Adrenal gland (tissue), 19 donors: ENCODE measurements at places on chromosomes 12 and 14. TPM values are rescaled to one million over a fixed set of nuclear protein-coding genes. Genes with fewer than 3 reads are reported as not detected.
A peak's percentile ranks its signal among the peaks of the same experiment; 100 is the strongest.

The NAV3 gene
- 19.1 TPM for total RNA-seq

The RAD51B gene
- total RNA-seq = 11.1 TPM

The LRP1-AS gene
- not detected for total RNA-seq

The IL23A gene
- not detected for total RNA-seq

- H3K36me3 ChIP-seq = no peaks in the 10 kb centered on the region
- no peak for DNase-seq
- H3K4me3 ChIP-seq = no peak overlapping the region
- H3K27ac ChIP-seq = no peak overlapping the region
- no peaks in the 10 kb centered on the region for H3K27me3 ChIP-seq
These were observed 287.5 kb downstream of the GALC start for GRCh38 chr14:87705439-87705896.

DNA sequence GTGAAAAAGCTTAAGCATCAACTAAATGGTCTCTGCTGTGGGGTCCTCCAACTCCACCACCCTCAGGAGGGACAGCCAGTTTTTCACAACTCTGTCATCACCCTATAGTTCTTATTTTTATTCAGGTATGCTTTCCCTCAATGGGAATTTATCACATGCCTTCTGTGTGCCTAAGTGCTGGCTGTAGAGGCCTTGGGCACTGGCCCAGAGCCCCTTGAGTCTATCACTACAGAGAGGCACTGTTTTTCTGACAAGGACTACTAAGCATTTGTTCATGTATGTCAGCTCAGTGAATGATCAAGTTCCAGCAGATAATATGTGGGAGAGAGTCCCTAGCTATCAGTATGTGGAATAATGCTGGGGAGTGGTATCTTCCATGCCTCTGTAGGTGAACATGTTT lies 463.9 kb downstream of the NPAS3 start:
- no peaks in the 10 kb centered on the region for H3K27me3 ChIP-seq
- no peak overlapping the region for H3K27ac ChIP-seq
- no peak overlapping the region for H3K4me3 ChIP-seq
- H3K4me1 ChIP-seq = no peaks in the 10 kb centered on the region
- DNase-seq = no peak

- peak; percentile 65 for DNase-seq
- peaks cover 28% of the 10 kb centered on the region for H3K4me1 ChIP-seq
- no peaks in the 10 kb centered on the region for H3K27me3 ChIP-seq
- H3K27ac ChIP-seq = peak overlapping the region; percentile 84
These were observed 505 bp downstream of the RASSF3 start for GRCh38 chr12:64610660-64611340.

- H3K4me3 ChIP-seq = no peak overlapping the region
- DNase-seq = no peak
- no peaks in the 10 kb centered on the region for H3K36me3 ChIP-seq
These were observed 215.4 kb downstream of the PELI2 start for GRCh38 chr14:56333359-56334292.

DNA sequence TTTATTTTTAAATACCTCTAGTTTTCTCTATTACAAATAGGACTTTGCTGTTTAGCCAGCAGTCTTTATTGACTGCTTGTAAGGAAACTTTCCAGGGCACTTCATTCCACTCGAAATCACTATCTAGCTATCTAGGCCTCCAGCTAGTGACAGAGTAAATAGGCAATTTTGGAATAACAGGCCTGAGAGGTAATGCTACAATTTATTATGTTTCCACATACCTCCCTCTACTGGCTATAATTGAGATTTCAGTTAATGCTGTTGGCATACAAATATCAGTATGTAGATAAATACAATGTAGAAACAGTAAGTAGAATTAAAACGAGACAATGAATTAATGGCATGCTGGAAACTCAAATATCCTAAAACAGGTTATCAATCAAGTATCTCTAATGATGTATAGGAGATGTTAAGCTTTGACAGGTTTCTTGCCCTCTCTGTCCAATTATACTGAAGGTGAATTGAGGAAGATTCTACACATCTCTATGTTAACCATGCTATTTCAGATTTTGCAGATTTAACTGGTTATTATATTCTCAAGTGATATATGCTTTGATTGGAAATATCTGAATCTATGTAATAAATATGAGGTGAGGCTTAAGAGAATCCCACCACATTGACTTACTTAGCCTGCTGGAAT lies 7.2 kb downstream of the DTD2 start:
- H3K4me1 ChIP-seq = peaks cover 14% of the 10 kb centered on the region
- H3K36me3 ChIP-seq = no peaks in the 10 kb centered on the region
- no peak for DNase-seq
- no peak overlapping the region for H3K4me3 ChIP-seq

GRCh38 chr14:53412819-53413675 lies 259.9 kb upstream of the DDHD1 start:
- no peaks in the 10 kb centered on the region for H3K27me3 ChIP-seq
- H3K4me1 ChIP-seq = no peaks in the 10 kb centered on the region
- no peak for DNase-seq

DNA sequence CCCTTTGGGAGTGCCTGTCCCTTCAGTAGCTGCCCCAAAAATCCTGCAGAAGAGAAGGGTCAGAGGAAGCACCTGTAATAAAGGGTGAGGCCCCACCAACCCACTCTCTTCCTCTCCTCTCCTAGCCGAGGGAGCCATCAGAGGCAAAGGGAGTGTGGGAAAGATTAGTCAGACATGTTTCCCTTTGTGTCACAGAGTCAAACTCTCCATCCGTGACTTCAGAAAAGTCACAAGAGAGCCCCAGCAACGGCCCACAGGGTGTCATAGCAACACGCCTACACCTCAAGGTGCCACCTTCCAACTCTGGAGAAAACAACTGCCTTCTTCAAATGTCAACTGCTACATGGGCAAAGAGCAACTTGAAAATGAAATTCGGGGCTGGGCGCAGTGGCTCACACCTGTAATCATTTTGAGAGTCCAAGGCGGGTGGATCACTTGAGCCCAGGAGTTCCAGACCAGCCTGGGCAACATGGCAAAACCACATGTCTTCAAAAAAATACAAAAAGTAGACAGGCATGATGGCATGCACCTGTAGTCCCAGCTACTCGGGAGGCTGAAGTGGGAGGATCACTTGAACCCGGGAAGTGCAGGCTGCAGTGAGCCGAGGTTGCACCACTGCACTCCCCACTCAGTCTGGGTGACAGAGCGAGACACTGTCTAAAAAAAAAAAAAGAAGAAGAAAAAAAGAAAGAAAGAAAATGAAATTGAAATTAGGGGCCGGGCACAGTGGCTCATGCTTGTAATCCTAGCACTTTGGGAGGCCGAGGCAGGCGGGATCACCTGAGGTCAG lies 17.7 kb upstream of the CD27 start:
- no peak overlapping the region for H3K4me3 ChIP-seq
- H3K27me3 ChIP-seq = no peaks in the 10 kb centered on the region

DNA sequence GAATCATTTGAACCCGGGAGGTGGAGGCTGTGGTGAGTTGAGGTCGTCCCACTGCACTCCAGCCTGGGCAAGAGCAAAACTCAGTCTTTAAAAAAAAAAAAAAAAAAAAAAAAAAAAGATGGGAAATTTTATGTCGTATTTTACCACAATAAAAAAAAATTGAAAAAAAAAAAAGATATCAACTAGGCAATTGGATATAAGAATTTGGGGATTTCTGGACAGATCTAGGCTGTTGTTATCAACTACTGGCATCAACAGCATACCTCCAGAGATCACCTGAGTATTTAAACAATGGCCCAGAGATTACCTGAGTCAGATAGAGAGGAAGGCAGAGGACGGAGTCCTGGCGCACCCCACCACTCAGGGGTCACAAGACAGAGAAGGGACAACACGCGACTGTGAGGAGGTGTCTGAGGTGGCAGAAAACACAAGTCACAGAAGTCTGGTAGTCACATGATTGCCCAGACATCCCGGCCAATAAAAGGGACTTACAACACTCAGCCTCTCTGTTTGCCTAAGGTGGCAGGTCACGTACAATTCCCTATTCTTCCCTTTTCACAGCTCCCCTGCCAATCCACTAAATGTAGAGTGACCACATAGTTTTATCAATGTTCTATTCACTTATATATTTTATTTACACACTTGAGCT lies 1.8 kb downstream of the SPRING1 start:
- H3K4me3 ChIP-seq = peak overlapping the region; percentile 98
- H3K36me3 ChIP-seq = peaks cover 12% of the 10 kb centered on the region
- H3K4me1 ChIP-seq = peaks cover 19% of the 10 kb centered on the region
- no peaks in the 10 kb centered on the region for H3K27me3 ChIP-seq
- DNase-seq = peak; percentile 45
- H3K27ac ChIP-seq = no peak overlapping the region

- no peak overlapping the region for H3K27ac ChIP-seq
- no peak overlapping the region for H3K4me3 ChIP-seq
- no peaks in the 10 kb centered on the region for H3K36me3 ChIP-seq
- H3K27me3 ChIP-seq = no peaks in the 10 kb centered on the region
- no peak for DNase-seq
- no peaks in the 10 kb centered on the region for H3K4me1 ChIP-seq
These were observed 33.0 kb upstream of the BICDL1 start for GRCh38 chr12:119956047-119956446.

- no peak for DNase-seq
- H3K36me3 ChIP-seq = no peaks in the 10 kb centered on the region
- H3K27ac ChIP-seq = no peak overlapping the region
- no peak overlapping the region for H3K4me3 ChIP-seq
These were observed 471.7 kb upstream of the SYT1 start for GRCh38 chr12:78392918-78393317.

DNA sequence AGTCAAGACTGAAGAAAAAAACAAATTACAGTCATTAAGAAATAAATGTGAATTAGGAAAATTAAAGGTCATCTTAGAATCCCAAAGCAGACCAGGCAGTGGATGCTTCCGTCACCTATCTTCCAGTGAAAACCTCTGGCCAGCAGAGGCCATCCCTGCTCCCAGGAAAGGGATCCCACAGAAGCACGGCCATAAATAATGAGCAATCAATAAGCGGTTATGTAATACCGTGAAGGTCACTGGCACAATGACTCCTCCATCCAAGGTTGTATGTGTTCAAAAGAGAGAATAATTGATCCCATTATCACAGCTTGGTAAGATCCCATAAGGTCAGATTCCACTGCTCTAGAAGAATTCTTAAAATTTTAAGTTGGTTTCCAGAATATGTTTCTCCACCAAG lies 85.7 kb downstream of the PPP2R5E start:
- no peaks in the 10 kb centered on the region for H3K36me3 ChIP-seq
- peaks cover 9% of the 10 kb centered on the region for H3K4me1 ChIP-seq
- DNase-seq = peak; percentile 54

DNA sequence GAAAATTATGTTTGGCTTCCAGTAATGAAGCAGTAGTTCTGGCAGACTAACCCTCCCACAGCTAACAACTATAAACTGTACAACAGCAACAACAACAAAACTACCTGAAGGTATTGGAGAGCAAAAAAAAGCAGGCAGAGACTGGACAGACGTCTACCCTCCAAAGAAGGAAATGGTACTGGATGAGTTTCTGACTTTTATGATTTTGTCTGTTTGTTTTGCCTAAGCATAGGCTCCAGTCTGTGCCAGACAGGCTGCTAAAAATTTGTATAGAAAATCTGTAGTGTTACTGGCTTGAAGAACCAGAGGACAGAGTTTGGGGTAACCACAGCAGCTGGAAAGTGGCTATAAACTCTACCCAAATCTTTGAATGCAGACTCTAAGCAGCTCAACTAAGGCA lies 131.3 kb downstream of the SLC25A47 start:
- H3K36me3 ChIP-seq = no peaks in the 10 kb centered on the region
- H3K4me1 ChIP-seq = no peaks in the 10 kb centered on the region
- no peaks in the 10 kb centered on the region for H3K27me3 ChIP-seq

DNA sequence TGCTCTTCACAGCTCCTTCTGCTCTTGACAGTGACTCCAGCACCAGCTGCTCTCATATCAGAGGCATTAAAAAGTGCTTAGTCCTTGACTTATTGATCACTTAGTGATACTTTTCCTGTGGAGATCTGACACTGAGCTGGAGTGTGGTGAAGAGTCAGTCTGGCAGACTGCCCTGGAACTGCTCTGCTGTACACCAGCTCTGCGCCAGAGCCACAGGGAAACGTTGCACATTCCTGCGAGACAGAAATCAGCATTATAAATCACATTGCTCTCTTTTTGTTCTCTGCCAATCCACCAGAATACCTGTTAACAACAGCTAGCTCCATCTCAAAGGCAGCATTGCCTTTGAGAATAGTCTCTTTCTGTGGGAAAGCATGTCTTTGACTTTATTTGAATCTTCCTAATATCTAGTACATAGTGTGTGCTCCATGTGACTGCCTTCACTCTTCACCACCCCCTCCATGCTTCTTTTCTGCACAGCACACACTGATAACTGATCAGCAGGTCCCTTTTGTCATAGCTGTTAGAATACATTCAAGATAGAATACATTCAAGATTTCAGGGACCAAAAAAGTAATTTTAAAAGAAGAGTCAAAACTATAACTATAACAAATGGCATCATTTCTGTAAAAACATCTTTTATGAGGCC lies 48.2 kb upstream of the VSX2 start:
- H3K27ac ChIP-seq = no peak overlapping the region
- H3K4me3 ChIP-seq = no peak overlapping the region
- H3K27me3 ChIP-seq = no peaks in the 10 kb centered on the region
- no peak for DNase-seq

- peak; percentile 82 for DNase-seq
- H3K27ac ChIP-seq = no peak overlapping the region
- no peaks in the 10 kb centered on the region for H3K4me1 ChIP-seq
- no peaks in the 10 kb centered on the region for H3K36me3 ChIP-seq
These were observed 9.8 kb upstream of the HSP90AA1 start for GRCh38 chr14:102096569-102097188.
